Renal cortex interstitium (tissue), 15 donors: ENCODE measurements at places on chromosomes 2 and 18.

- no peak for DNase-seq
These were observed 201.0 kb downstream of the GLI2 start for GRCh38 chr2:120936476-120937334.

DNA sequence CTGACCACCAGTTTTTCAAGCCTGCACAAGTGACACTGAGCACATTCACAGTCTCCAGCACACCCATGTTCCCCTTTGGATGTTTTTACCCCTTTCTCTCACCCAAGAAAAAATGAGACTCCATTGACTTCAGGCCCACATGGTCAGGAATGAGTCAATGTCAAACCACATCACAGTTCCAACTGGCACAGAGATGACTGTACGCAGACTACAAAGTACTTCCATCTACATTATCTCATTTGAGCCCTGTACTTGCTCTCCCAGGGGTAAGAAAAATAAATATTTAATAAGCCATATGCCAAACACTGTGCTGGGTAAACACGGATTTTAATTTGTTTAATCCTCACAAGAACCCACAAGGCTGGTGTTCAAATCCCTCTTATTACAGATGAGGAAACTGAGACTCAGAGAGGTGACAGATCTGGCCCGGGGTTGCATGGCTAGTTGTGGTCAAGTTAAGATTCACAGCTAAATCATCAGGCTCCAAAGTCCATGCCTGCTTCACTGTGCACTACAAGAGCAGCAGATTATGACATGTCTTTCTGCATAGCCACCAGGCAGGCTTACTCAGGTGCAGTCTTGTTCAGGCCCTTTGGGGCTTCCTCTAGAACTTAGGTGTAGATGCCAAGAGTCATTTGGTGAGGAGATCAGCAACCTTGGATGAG, 106.1 kb downstream of the TXNL1 start:
- no peak for DNase-seq

DNA sequence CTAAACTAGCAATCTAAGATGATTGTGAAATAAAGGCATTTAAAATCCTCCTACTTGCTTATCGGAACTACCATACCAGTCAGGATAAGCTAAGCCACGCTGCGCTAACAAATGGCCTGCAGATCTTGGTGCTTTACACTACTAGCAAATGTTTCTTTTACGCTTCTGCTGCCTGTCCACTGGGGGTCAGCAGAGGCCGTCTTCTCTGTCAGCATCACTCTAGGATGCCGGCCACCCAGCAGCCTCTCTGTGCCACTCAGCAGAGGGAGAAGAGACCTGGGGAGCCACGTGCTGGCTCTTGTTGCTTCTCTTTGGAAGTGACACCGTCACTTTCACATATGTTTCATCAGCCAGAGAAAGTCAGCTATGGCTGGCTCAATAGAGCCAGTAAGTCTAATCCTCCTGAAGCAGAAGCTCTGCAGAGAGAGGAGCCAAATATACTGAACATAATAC, 36.6 kb downstream of the COPS8 start:
- no peak for DNase-seq

GRCh38 chr2:54409752-54410151, 46.4 kb upstream of the SPTBN1 start:
- no peak for DNase-seq

DNA sequence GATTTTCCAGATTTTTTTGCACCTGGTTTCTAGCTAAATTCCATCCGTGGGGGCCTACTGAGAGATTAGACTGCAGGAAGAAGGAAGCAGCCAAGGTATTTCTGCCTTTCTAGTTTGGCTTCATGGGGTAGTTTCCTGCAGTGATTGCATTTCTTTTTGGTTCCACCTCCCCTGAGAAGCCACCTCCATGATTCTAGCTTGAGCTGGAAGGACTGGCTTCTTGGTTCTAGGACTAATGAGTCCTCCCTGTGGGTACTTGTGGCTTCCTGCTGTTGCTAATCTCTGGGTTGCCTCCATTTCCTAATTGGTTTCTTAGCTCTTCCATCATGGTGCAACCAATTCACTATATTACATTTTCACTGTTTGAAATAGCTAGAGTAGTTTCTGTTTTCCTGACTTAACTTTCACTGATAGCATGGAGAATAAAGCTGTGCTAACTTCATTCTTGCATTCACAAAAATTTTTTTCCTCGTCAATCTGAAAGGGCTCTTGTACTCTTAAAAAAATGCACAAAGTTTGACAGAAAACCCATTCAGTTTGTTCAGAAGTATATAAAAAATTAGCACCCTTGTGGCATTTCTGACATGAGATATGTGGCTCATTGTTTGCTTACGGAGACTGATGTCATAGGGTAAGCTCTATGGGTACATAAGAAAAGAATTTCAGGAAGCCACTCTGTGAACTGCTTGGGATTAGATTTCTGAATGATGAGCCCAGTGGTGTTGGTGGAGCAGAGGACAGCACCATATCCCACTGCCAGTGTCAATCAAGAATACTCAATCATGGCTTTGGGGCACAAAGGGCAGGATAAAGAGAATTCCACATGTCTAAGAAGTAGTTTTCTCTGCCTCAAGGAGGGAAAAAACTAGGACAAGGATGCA, 242.8 kb upstream of the RBMS1 start:
- no peak for DNase-seq

DNA sequence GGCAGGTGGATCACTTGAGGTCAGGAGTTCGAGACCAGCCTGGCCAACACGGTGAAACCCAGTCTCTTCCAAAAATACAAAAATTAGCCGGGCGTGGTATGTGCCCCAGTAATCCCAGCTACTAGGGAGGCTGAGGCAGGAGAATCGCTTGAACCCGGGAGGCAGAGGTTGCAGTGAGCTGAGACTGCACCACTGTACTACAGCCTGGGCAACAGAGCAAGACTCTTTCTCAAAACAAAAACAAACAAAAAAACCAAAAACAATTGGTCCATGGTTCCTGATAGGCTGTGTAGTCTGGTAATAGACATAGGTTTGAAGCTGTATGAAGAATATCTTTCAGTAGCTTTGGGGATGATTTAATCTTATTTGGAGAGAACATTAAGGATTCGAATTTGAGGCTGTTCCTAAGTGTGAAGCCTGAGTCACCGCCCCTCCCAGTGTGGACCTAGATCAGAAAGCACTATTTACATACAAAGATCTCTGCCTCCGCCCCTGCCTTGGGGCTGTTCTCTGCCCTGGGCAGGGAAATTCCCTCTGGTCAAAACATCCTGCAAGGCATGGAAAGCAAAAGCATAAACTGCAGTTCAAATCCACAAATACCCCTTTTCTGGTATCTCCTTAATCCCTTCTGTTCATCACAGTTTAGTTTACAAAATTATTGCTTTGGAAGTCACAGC, 52.8 kb upstream of the PMAIP1 start:
- no peak for DNase-seq

GRCh38 chr2:182666674-182667314, 49.3 kb upstream of the DNAJC10 start:
- no peak for DNase-seq

DNA sequence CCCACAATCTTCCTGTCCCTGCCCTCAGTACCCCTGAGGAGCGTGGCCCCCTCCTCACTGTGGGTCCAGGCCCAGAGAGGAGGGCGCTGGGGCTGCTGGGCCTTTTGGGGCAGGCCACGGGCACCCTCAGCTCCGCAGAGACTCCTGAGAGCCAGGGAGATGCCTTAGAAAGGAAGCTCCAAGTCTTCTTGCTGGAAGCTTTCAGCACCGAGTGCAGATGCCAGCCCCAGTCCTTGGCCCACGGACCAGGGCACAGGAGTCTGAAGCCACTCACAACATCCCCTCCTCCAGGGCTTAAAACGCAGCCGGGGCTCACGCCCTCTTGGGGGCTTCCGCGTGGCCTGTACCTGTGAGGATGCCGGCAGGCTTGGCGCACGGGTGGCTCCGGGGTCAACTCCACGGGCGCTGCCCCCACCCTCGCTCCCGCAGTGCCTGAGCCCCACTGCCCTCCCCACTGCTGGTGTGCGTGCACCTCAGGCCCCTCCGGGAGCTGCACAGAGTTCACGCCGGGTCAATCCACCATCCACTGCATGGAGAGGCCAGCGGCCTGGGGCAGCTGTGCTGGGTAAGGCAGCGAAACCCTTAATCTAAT, 72.1 kb upstream of the CTDP1 start:
- DNase-seq, result no peak

DNA sequence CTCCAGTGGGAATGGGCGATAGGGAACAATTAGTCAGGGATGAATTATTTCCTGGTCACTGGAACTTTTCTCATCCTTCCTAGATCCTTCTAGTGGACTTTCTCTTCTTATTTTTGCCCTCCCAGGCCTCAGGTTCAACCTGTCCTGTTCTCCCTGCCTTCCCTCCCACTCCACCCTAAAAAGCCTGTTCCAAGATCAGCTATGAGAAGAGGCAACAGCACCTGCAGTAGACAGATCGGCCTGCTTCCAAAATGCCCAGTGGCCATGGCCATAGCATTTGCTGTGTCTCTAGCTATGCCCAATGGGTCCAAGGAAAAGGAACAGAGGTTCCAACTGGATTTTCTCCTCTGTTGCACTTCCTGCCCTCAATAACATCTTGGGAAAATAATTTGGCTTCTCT, 16.5 kb upstream of the KCNF1 start:
- DNase-seq, result no peak

- DNase-seq, result no peak
These were observed 504.9 kb downstream of the CCDC85A start for GRCh38 chr2:56688661-56689060.

- no peak for DNase-seq
These were observed 446 bp upstream of the COPS7B start for GRCh38 chr2:231785822-231786176.

GRCh38 chr2:203636588-203637470, 69.6 kb upstream of the CD28 start:
- DNase-seq, result no peak

DNA sequence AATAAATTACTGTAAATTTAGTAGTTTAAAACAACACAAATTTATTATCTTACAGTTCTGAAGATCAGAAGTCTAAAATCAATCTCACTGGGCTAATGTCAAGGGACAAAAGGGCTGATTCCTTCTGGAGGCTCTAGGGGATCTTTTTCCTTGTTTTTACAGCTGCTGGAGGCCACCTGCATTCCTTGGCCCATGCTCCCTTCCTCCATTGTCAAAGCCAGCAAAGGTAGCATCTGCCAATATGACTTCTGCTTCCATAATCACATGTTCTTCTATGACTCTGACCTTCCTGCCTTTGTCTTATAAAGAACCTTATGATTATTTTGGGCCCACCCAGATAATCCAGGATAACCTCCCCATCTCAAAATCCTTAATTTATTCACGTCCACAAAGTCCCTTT, 46.0 kb upstream of the FAM136A start:
- DNase-seq, result no peak

DNA sequence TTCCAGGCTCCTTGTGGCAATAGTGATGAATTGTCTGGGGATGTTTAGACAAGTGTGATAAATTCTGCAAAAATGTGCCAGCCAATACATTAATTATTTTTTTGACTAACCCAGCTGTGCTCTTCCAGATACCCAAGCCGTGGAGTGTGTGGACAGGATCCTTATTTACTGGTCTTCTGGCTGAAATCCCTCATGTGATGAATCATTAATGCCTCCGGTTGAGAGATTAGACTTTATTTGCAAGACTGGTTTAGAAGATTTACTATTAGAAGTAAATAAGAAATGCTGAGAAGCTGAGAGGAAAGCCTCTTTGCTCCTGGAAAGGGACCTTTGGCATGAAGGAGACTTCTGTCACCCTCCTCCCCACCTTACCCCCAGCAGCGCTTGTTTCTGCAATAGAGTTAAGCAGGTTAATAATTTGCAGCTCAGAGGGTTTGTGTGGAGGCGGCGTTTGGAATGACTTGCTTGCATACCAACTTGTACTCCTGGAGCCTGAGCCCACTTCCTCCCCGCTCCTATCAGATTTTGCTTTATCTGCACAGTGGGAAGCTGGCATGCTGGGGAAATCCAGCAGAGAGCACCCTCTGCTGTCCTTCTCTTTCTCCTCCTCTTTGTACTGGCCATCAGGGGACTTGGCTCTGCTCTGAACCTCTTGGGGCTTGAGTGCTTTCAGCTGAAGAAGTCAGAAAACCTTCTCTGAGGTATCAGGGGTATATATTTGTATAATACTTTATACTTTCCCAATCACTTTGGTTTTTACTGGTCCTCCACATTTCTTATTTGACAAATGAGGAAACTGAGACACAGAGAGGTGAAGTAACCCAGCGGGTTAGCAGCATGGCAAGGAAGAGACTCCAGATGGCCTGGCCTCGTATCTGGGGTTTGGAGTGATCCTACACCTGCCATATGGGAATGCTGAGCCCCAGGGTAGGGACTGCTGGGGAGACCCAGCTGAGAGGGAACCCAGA, 16.3 kb downstream of the SLC3A1 start:
- DNase-seq, result peak; percentile 46

DNA sequence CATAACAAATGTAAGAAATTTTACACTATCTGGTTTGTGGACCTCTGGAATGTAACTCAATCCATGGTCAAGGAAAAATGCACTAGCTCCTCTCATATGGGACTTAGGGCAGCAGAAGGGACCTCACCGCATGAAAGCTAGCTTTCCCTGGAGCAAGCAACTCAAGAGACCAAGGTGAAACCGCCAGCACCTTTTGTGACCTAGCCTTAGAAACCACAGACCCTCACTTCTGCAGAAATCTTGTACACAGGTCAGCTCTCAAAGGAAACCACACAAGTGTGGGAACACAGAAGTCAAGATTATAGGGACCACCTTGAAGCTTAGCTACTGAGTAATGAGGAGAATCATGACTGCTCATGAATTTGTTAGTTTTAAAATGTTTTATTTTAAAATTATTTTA, 222.5 kb downstream of the DLGAP1 start:
- no peak for DNase-seq

- DNase-seq, result no peak
These were observed 132.1 kb upstream of the STON1 start for GRCh38 chr2:48397846-48398245.

DNA sequence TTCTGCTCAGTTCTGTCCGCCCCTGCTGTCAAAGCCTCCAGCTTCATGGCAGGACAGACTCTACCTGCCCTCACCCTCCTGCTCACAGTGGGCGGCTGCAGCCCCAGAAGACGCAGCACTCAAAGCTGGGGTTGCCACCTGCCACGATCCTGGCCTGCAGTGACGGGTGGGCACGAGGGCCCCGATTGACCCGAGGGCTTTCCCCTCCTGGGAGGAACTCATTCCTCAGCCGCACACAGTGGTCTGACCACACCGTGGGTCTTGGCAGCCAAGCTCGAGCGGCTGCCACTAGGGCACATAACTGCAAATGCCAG, 47.1 kb downstream of the HS6ST1 start:
- no peak for DNase-seq

- no peak for DNase-seq
These were observed 321.6 kb downstream of the SLC4A3 start for GRCh38 chr2:219949053-219949452.

DNA sequence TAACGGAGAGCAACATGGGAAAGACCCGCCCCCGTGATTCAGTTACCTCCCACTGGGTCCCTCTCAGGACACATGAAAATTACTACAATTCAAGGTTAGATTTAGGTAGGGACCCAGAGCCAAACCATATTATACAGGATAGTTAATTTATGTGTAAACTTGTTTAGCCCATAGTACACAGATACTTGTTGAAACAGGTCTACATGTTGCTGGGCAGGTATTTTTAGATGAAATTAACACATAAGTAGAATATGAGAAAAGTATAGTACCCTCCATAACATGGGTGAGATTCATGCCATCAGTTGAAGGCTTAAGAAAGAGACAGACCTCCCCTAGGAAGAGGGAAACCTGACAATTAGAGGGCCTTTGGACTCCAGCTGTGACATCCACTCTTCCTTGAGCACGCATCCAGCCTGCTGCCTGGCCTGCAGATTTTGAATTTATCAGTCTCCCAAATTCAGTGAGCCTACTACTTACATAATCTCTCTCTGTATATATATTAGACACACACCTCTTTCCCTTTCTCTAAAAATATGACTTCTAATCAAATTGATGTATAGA, 463.5 kb upstream of the NETO1 start:
- no peak for DNase-seq
